ENCODE measurements at places on chromosomes 2 and 18.

GRCh38 chr2:9700109-9700495, 69.3 kb upstream of the YWHAQ start:
- no peak for DNase-seq

DNA sequence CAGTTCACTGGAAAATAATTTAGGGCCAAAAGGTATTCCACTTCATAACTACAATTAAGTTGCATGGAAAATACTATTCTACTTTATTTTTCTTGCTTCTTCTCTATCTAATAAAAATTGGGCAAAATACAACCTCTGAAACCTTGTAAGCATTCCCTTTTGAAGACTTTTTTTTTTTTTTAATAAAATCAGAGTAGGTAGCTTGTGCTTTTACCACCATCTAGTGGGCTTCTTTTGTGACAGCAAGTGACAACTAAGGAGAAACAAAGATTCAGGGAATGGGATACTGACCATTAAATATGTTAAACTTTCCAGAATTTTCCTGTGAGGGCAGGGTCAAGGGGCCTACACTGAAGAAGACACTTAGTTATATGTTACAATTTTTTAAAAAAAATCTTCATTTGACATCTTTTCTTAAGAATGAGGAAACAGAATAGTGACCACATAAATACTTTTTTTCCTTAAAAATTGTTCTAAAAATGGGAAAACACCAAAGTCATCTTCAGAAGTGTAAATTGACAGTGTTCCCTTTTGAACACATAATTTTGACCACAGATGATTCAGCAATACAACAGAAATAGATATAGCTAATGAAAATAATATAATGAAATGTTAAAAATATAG, 1183.2 kb upstream of the ACVR2A start:
- no peak for DNase-seq

DNA sequence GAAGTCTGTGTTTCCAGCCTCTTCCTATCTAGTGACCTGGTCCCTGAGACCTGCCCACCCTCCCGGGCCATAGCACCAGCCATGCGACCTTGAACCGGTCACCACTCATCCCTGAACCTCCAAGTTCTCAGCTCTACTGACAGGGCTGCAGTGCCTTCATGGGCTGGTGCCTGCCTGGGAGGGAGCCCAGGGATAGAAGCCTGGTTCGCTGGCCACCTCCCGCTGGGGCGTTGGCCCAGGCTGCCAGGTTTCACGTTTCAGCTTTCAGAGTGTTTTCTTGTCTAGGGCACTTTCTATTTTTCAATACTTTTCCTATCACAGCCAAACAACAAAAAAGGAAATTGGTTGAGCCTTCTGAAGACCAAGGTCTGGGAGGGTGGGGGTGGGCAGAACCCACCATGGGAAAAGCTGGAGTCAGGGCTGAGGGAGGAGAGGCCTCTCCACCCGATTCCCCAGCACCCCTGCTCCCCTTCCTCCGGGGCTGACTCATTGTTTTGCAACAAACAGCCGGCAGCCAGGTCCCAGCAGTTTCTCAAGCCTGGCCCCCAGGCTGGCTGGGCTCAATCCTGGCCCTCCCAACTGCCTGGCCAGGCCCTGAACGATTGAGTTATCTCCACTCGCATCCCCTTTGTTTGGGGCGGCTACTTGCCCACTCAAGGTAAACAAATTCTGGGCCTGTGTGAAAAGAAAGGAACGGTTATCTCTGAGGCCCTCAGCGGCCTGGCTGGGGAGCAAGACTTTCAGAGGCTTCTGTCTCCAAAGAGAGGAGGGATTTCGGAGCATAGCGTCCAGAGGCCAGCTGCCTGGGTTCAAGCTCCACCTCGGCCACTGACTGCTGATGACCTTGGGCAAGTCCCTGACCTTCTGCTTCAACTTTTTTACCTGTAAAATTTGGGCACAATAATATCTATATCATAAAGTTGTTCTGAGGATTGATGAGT, 47.5 kb downstream of the ZFP36L2 start:
- DNase-seq, result no peak

- DNase-seq, result no peak
Observed at GRCh38 chr2:34853646-34854045, 1254.5 kb upstream of the FAM98A start.

GRCh38 chr2:239516954-239517305, 116.1 kb upstream of the HDAC4 start:
- no peak for DNase-seq

DNA sequence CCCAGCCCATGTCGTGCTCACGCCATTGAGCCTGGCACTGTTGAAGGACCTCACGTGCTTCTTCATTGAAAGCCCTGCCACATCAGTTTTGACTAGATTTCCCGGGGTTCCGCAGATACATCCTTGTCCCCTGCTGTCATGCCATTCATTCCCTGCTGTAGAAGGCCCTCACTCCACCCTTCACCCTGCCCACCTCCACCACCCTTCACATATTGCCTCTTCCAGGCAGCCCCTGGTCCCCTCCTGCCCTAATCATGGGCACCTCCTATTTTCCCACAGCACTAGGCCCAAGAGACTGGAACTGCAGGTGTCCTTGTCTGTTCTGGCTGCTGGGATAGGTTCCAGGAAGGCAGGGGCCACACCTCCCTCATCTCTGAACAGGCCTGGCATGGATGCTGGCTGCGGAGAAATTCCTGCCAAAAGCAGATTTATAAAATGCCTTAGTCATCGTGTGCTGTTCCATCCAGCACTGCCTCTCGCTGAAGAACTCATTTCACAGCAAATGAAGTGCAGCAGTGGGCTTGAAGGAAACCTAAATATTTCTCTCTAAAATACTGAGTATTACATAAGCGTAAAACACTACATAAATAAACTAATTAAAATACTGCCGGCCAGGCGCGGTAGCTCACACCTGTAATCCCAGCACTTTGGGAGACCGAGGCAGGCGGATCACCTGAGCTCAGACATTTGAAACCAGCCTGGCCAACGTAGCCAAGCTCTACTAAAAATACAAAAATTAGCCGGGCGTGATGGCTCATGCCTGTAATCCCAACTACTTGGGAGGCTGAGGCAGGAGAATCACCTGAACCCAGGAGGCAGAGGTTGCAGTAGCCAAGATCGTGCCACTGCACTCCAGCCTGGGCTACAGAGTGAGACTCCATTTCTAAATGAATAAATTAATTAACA, 38.4 kb downstream of the EIF4E2 start:
- DNase-seq, result no peak

DNA sequence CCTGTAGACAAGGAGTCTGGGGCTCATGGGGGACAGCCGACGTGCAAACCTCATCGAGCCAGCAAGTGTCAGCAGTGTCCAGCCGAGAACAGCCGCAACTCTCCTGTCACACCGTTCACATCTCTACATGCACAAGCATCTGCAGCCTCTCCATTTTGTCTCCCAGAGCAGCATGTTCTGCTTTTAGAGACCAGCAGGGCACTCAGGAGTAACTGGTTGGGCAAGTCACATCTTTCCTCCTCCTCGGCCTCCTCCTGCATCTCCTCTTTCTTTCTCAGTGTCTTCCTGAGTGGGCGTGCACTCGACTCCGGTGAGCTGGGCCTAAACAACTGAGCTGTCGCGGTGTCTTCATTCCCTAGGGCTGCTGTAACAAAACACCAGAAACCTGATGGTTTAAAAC, 249.9 kb downstream of the SH3BP4 start:
- no peak for DNase-seq

- DNase-seq, result no peak
Observed at GRCh38 chr2:164617466-164617865, 3.8 kb downstream of the GRB14 start.

- DNase-seq, result no peak
Observed at GRCh38 chr2:85712336-85712735, 18.2 kb downstream of the GNLY start.

DNA sequence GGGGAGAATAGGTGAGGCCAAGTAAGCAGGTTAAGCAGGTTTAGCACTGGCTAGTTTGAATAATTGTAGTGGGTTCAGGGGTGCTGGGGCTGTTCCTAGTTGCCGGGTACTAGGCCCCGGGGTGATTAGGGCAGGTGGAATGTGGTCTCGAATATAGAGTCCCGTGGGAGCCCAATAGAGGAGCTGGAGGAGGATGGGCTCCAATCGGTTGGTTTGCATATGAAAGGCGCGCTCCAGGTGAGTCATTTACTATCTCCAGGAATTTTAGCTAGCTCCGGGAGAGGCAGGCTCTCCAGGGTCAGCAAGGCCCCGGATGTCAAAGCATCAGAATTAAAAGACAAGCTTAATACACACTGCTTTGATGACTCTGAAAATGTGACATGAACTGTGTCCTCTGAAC, 304.0 kb downstream of the ZNF521 start:
- DNase-seq, result no peak
